GM06990 (cell line): ENCODE measurements at places on chromosomes 5 and 9.

DNA sequence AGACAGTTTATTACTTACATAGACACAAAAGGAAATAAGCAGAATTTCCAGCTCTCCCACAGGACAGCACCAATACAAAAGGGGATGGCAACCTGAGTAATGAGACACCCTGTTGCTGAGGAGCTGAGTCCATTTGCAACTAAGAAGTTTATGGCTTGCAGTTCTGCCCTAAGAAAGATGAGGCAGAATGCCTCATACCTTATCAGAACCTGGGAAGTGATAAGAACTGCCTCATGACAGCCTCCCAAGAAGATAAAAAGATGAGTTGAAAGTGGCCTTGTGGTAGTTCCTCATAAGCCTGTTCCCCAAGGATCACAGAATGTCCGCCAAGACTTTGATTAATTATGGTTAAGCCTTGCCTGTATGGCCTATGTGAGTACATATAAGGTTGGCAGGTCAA, 41.7 kb downstream of the ZMAT2 start:
- DNase-seq: no peak

DNA sequence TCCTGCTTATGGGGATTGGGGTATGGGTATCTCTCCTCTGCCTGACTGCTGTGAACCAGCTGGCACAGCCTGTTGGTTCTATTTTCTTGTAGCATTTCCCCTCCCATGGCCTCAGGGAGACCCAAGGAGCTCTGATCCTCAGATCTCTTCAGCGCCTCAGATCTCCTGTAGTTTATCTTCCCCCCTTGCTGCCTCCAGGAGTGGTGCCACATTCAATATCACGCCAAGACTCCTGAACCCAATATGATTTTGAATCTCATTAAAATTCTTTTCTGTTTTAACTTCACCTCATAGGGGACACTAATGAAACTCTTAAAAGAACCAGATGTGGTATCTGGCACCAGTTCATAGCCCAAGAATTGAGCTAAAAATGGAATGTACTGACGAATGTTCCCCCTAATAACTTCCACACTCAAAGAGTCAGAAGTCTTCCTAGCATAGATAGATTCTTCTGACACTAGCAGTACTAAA, 59.6 kb upstream of the LIFR start:
- no peak for DNase-seq

- no peak for DNase-seq
These were observed 31.8 kb downstream of the ZFAND5 start for GRCh38 chr9:72333197-72333596.

DNA sequence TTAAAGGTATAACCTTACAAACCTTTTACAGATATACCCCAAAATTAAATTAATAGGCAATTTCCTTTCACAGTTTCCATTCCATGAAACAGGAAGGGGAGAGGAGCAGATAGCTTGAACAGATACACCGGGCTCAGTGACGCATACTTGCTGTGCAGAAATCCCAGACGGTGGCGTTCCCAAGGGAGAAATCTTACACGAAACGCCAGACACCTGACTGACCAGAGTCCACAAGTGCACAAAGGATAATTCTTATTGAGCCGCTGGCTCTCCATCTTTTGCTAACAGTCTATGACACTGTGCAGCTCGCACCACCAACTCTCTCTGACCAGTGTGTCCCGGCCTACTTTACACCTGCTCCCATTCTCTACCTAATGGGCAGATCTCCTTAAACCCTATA, 37.4 kb downstream of the PTCH1 start:
- no peak for DNase-seq

GRCh38 chr5:89081360-89081759, 198.4 kb upstream of the MEF2C start:
- no peak for DNase-seq
